ENCODE measurements at places on chromosomes 3 and 15.

- no peak overlapping the region for H3K27ac ChIP-seq
- no peak overlapping the region for H3K4me3 ChIP-seq
- no peaks in the 10 kb centered on the region for H3K36me3 ChIP-seq
- no peaks in the 10 kb centered on the region for H3K27me3 ChIP-seq
These were observed 311.3 kb downstream of the SLC9A9 start for GRCh38 chr3:143536817-143537535.

GRCh38 chr3:156787926-156788663 lies 38.1 kb upstream of the LEKR1 start:
- DNase-seq: no peak
- peaks cover 6% of the 10 kb centered on the region for H3K36me3 ChIP-seq
- H3K4me1 ChIP-seq: peaks cover 8% of the 10 kb centered on the region
- no peaks in the 10 kb centered on the region for H3K27me3 ChIP-seq
- H3K27ac ChIP-seq: no peak overlapping the region
- no peak overlapping the region for H3K4me3 ChIP-seq

- H3K27me3 ChIP-seq: no peaks in the 10 kb centered on the region
- H3K4me1 ChIP-seq: no peaks in the 10 kb centered on the region
- H3K4me3 ChIP-seq: no peak overlapping the region
- DNase-seq: no peak
These were observed 617.5 kb downstream of the ZPLD1 start for GRCh38 chr3:103052236-103052830.

DNA sequence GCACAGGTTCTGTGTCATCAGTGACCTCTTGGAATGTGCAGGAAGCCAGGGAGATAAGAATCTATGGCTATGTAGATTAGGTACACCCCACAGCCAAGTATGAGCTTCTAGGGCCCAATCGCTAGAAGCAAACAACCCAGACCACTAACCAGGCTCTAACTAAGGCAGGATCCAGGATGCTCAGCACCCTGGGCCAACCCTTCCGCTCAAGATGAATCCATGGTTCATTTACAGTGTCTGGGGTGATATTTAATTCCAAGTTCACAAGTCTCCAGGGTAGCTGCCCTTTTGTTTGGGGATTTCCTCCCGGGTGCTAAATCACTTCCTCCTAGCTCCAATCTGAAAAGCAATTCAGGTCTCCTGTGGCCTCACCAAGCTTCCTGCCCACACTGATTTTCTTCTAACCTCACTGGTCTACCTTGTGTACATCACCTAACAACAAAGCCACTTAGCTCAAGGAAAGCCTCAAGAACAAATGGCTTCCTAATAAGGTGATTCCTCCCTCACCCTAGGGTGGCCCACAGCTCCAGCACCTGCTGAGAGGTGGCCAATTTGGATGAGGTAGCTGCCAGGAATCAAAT lies 2.4 kb downstream of the EHD4 start:
- H3K4me1 ChIP-seq: peaks cover 55% of the 10 kb centered on the region
- peak overlapping the region; percentile 97 for H3K27ac ChIP-seq
- H3K4me3 ChIP-seq: peak overlapping the region; percentile 92
- DNase-seq: peak; percentile 56
- H3K27me3 ChIP-seq: peaks cover 13% of the 10 kb centered on the region

- peaks cover 55% of the 10 kb centered on the region for H3K4me1 ChIP-seq
- H3K27ac ChIP-seq: peak overlapping the region; percentile 22
These were observed 73.8 kb downstream of the ABTB1 start for GRCh38 chr3:127746400-127747057.

GRCh38 chr15:88904624-88905327 lies 8.4 kb downstream of the MFGE8 start:
- no peaks in the 10 kb centered on the region for H3K36me3 ChIP-seq
- no peaks in the 10 kb centered on the region for H3K27me3 ChIP-seq
- no peak overlapping the region for H3K4me3 ChIP-seq
- no peak overlapping the region for H3K27ac ChIP-seq
- H3K4me1 ChIP-seq: peaks cover 5% of the 10 kb centered on the region

GRCh38 chr3:102200126-102200525 lies 234.7 kb upstream of the ZPLD1 start:
- peaks cover 2% of the 10 kb centered on the region for H3K4me1 ChIP-seq
- H3K27ac ChIP-seq: no peak overlapping the region
- no peak for DNase-seq
- no peaks in the 10 kb centered on the region for H3K36me3 ChIP-seq
- H3K4me3 ChIP-seq: no peak overlapping the region
- no peaks in the 10 kb centered on the region for H3K27me3 ChIP-seq

GRCh38 chr15:74240897-74241614 lies 4.9 kb downstream of the CCDC33 start:
- no peaks in the 10 kb centered on the region for H3K36me3 ChIP-seq
- no peak for DNase-seq
- H3K4me1 ChIP-seq: peaks cover 7% of the 10 kb centered on the region
- H3K27me3 ChIP-seq: peaks cover 36% of the 10 kb centered on the region
- H3K4me3 ChIP-seq: no peak overlapping the region

DNA sequence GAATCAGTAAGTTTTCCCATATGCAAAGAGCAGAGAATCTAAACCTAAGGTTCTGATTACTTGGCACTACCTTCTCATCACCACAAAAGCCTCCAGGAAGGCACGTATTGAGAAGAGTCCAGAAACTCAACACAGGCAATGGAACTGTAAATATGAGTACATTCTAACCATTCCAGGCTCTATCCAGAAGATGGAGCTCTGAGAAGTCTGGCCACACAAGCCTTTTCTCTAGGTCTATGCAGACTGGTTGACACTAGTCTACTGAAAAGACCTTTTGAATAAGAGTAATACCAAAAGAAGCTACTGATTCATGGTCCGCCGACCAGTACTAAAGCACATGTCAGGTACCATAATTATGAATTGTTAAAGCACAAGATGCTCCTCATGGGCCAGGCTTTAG lies 12.2 kb upstream of the NCKIPSD start:
- no peak overlapping the region for H3K4me3 ChIP-seq
- no peak overlapping the region for H3K27ac ChIP-seq
- peaks cover 17% of the 10 kb centered on the region for H3K4me1 ChIP-seq
- DNase-seq: no peak

GRCh38 chr15:37090543-37091175 lies 9.7 kb downstream of the MEIS2 start:
- H3K36me3 ChIP-seq: no peaks in the 10 kb centered on the region
- no peak overlapping the region for H3K27ac ChIP-seq
- no peak for DNase-seq
- H3K4me3 ChIP-seq: no peak overlapping the region
- H3K4me1 ChIP-seq: peaks cover 6% of the 10 kb centered on the region

GRCh38 chr3:126406389-126407296 lies 11.9 kb downstream of the CFAP100 start:
- no peak overlapping the region for H3K27ac ChIP-seq
- H3K27me3 ChIP-seq: peaks cover 62% of the 10 kb centered on the region
- no peaks in the 10 kb centered on the region for H3K36me3 ChIP-seq
- DNase-seq: no peak
- H3K4me1 ChIP-seq: no peaks in the 10 kb centered on the region
- no peak overlapping the region for H3K4me3 ChIP-seq

DNA sequence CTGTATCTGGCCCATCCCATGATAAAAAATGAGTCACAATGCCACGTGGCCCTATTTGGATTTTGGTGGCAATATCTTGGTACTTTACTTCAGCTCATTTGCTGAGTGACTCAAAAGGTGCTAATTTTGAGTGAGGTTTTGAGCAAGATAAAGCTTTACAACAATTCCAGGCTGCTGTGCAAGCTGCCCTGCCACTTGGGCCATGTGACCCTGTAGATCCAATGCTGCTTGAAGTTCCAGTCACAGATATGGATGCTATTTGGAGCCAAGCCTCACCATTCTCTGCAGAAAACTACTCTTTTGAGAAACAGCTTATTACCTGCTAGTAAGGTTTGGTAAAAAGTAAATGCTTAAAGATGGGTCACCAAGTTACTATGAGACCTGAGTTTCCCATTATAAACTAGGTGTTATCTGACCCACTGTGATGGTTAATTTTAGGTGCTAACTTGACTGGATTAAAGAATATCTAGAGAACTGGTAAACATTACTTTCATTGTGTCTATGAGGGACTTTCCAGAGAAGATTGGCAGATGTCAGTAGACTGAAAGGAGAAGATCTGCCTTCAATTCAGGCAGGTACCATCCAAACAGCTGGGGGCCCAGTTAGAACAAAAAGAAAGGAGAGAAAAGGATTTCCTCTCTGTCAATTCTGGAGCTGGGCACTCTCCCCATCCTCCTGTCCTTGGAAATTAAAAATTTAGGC lies 1083.9 kb downstream of the DIPK2A start:
- H3K27ac ChIP-seq: no peak overlapping the region
- no peaks in the 10 kb centered on the region for H3K27me3 ChIP-seq
- no peaks in the 10 kb centered on the region for H3K36me3 ChIP-seq

- peaks cover 22% of the 10 kb centered on the region for H3K4me1 ChIP-seq
- H3K36me3 ChIP-seq: no peaks in the 10 kb centered on the region
- H3K27me3 ChIP-seq: peaks cover 44% of the 10 kb centered on the region
These were observed at the start of gene DGKG for GRCh38 chr3:186361762-186362536. DGKG (minus strand) TSS chr3:186362234; CDS start chr3:186320459, 41,775 bp downstream.

DNA sequence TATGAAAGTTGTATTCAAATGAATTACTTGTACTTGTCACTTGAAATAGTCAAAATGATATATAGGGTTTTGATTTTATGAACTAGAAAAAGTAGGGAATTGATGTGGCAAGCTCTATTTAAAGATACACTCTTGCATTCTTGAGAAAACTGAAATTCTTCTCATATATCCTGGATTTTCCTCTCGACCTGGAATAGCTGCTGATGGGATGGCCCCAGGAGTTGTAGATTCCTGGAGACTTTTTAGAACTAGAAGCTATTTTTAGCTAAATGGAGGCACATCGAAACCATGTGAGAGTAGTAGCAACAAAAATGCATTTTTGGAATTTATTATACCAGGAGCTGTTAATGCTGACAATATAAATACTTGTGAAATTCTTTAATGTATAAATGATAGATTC lies 125.9 kb downstream of the LEKR1 start:
- peak overlapping the region; percentile 9 for H3K27ac ChIP-seq
- H3K4me3 ChIP-seq: no peak overlapping the region
- DNase-seq: no peak
- H3K4me1 ChIP-seq: peaks cover 3% of the 10 kb centered on the region
- H3K27me3 ChIP-seq: peaks cover 6% of the 10 kb centered on the region

GRCh38 chr3:141452045-141452444 lies 34.8 kb upstream of the RASA2 start:
- peaks cover 11% of the 10 kb centered on the region for H3K4me1 ChIP-seq
- H3K4me3 ChIP-seq: no peak overlapping the region
- H3K27me3 ChIP-seq: peaks cover 2% of the 10 kb centered on the region
- no peak overlapping the region for H3K27ac ChIP-seq

DNA sequence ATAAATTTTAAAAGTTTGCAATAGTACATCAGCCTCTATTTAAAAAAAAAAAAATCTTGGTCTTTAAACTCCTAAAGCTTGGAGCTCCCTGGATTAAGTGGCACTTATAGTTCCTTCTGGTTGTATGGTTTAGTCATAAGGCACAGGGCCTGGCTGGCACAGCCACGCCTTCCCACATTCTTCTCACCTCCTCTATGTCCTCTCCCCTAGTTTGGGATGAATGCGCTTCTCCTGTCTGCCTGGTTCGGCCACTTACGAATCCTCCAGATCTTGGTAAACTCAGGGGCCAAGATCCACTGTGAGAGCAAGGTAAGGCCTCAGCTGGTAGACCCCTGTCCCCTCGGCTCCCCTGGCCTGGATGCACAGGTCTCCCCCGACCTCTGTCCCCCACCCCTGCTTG lies 10.0 kb downstream of the ANKDD1A start:
- H3K27me3 ChIP-seq: no peaks in the 10 kb centered on the region
- no peak for DNase-seq
- no peak overlapping the region for H3K27ac ChIP-seq
- no peak overlapping the region for H3K4me3 ChIP-seq
- H3K36me3 ChIP-seq: peaks cover 2% of the 10 kb centered on the region
- H3K4me1 ChIP-seq: peaks cover 5% of the 10 kb centered on the region

- H3K4me1 ChIP-seq: peaks cover 30% of the 10 kb centered on the region
- H3K27me3 ChIP-seq: no peaks in the 10 kb centered on the region
- peaks cover 3% of the 10 kb centered on the region for H3K36me3 ChIP-seq
- DNase-seq: no peak
- H3K27ac ChIP-seq: no peak overlapping the region
These were observed 3.3 kb downstream of the PIK3CA start for GRCh38 chr3:179151474-179151873.

DNA sequence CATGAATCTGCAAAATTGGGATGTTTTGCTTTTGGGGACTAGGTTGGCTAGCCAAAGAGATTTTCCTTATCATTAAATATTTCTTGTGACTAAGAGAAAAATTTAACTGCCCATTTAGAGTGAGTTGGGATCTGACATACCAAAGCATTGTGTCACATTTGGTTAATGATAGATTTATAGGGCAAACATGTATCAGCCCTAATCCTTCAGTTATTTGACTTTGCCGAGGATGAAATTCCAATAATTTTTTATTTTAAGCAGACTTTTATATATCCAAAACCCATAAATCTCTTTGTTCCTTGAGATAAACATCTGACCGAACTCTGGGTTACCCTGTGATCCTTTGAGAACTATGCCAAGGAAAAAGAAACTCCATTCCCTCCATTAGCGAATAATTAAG lies 218.9 kb downstream of the CDIN1 start:
- H3K27me3 ChIP-seq: no peaks in the 10 kb centered on the region
- H3K4me3 ChIP-seq: no peak overlapping the region
- peaks cover 9% of the 10 kb centered on the region for H3K36me3 ChIP-seq
- no peaks in the 10 kb centered on the region for H3K4me1 ChIP-seq
- DNase-seq: no peak
